ENCODE measurements at places on chromosomes 7 and 10.

GRCh38 chr10:50540069-50540825 is 83.5 kb downstream of the SGMS1 start:
- DNase-seq = no peak

DNA sequence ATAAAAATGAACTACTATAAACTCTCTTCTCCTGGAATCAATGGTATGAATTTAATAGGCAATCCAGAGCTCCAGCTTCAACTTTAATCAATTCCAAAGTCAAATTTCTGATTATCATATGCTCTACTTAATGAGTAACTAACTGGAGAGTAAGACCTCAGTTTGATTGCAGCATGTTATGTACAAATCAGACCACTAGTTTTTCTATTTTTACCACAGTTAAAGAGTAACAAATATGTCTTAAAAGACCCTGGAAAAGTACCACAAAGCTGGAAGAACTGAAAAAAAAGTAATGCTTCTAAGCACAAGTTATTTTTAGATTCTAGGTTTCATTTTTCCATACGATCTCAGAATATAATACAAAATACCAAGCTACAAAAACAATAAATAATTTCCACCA is 56.0 kb upstream of the TNKS2 start:
- no peak for DNase-seq

DNA sequence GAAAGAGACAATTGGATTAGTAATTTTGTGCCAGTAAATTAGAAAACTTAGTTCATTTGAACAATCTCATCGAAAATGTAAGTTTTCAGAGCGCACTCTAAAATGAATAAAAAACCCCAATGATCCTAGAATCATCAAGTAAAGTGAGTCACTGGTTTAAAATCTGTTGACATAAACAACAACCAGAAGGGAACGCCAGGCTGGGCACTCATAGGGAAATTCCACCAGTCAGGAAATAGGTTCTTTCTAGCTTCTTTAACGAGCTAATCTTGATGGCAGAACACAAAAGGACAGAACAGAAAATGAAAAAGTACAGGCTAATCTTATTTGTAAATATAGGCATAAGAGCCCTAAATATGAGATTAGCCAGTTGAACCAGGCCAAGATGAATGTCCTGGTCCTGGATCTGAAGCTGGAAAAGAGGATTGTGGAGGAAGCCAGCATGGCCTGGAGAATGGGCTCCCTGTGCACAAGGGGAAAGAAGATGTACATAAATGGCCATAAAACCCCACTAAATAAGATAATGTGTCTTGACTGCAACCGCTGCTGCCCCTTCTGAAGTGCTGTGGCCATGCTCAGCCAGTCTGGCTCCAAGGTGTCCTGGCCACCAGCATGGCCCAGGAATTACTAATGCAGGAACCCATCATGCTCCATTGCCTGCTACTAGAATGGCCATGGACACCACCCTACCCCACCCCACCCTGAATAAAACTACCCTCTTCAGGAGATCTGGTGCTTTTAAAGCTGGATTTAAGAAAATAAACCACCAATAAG is 114.0 kb downstream of the WDFY4 start:
- no peak for DNase-seq

DNA sequence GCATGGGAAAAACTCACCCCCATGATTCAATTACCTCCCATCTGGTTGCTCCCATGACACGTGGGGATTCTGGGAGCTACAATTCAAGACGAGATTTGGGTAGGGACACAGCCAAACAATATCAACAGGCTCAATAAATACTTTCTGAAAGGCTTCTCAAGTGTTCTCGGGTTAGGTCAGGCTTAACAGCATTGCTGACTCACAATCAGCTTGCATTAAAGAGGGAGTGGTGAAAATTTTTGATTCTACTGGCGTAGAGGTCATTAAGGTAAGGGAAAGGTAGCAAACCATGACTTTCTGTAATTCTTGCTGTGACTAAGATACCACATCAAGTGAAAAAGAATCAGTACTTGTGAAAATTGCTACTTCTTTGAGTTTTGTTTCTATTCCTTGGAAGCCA is 126.4 kb downstream of the JCAD start:
- DNase-seq = no peak

DNA sequence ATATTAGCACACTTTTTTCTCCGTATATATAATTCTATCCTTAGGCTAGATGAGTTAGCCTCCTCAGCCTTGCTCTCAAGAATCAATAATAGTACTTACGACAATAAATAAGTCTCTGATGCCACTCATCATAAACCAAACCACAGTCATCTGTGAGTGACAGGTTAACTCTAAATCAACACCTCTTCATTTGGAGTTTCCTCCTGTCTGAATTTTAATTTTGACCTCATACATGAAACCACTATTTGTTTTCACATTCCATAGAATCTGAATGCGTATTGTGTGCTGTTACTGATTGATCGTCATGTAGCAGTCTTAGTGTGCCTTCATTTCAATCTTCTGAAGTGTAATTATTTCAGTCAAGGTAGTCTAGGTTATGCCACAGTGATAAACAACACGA is 85.8 kb downstream of the HGF start:
- DNase-seq = no peak

GRCh38 chr10:119319161-119319919 is 112.0 kb downstream of the GRK5 start:
- no peak for DNase-seq

GRCh38 chr7:43395351-43395750 is 187.6 kb upstream of the STK17A start:
- no peak for DNase-seq

GRCh38 chr7:85423209-85423895 is 236.5 kb upstream of the SEMA3D start:
- no peak for DNase-seq

GRCh38 chr7:142568435-142569097 is 180.7 kb upstream of the PRSS1 start:
- no peak for DNase-seq

DNA sequence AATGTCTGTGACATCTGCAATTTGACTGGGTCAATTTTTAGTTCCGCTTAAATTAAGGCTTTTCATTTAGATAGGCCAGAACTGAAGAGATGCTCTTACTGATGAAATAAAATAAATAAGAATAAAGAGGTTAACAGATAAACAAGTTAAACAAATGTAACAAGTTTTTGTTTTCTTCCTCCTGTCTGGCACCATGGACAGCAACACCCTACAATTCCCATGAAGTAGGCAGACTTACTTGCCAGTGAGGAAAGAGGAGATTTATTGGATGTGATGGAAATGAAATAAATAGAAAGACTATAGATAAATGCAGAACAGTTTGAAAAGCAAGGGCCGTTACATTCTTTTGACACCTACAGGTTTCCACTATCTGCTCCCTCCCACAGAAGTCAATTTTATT is 118.5 kb downstream of the AMPH start:
- DNase-seq = no peak

- DNase-seq = no peak
Measured at GRCh38 chr7:147079921-147080420, 963.4 kb downstream of the CNTNAP2 start.

Measured in stimulated activated CD4-positive, alpha-beta T cell treated with anti-CD3 and anti-CD28 coated beads, Interleukin-2, amount 100 ng/mL, for 48 hours (primary cell).